ENCODE measurements at places on chromosomes 2 and 18.
A peak's percentile ranks its signal among the peaks of the same experiment; 100 is the strongest.

DNA sequence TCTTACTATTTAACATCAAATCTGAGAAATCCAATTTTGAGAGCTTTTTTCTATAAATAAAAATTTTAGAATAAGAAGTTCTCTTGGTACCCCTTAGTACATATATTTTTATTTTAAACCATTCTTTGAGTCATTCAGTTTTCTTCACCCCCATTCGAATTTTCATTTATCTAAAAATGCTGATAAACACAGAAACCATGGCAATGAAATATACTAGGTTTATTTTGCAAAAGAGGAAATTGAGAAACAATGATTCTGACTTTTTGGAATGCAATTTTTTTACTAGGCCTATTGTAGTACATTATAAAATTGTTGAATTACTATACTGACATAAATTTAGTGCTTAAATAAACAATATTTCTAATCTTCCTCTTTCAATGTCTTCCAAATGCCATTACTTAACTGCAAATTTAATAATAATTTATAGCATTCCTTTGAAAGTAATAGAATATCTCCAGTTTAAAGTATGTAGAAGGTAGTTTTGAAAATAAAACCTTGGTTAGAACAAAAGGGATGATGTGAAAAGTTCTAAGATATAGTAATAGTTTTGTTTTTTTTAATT lies 46.3 kb downstream of the TANK start:
- DNase-seq, result no peak

GRCh38 chr2:29954316-29954715 lies 32.9 kb upstream of the ALK start:
- no peak for DNase-seq

DNA sequence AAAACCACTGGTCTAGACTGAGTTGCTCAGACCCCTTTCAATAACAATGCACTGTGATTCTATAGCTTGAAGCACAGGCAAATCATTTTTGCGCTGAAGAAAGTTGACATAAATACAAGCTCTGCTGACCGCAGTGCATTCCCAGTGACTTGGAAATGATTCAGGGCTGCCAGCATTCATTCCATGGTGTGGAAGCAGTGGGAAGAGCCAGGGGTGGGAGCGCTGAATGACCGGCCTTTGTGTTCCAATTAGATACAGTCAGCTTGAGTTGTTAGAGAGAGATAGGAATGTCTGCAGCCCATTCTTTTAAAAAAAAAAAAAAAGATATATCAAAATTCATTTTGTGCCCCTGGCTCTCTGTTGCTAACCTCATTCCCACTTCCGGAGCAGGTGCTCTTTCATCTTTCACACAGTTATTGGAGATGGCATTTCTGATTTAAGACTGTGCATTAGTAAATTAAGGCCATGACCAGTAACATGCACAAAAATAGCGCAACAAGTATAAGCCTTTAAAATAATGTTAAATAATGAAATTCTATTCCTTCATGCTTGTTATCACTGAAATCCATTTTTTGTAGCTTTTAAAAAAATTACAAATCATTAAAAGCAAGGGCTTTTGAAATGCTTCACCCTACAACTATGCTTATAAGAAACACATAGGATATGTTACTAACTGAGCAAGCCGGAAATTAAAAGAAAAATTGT lies 59.4 kb upstream of the CTLA4 start:
- DNase-seq, result no peak

GRCh38 chr18:70284976-70285620 lies 3.7 kb upstream of the SOCS6 start:
- no peak for DNase-seq

- no peak for DNase-seq
These were observed 129.7 kb downstream of the MAP3K20 start for GRCh38 chr2:173205375-173205774.

GRCh38 chr2:11080253-11081115 lies 74.8 kb upstream of the SLC66A3 start:
- peak; percentile 96 for DNase-seq

DNA sequence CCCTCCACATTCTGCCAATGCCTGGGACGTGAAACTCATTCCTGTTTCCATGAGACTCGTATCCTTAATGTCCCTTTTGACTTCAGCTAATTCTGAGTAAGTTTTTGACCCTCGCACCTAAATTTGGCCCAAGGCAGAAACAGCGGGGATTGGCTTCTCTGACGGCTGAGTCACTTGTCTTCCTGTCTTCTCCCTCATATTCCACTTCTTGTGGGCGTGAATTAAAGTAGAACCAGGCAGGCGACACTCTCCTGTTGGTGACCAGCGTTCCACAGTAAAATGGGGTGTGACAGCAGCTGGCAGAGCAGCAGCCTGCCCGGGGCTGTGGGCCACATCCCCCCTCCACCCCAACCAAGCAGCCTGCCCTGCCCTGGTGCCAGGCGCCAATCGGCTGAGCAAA lies 15.5 kb downstream of the TTC32 start:
- DNase-seq, result no peak

GRCh38 chr2:191478799-191479679 lies 198.9 kb upstream of the NABP1 start:
- DNase-seq, result peak; percentile 89

DNA sequence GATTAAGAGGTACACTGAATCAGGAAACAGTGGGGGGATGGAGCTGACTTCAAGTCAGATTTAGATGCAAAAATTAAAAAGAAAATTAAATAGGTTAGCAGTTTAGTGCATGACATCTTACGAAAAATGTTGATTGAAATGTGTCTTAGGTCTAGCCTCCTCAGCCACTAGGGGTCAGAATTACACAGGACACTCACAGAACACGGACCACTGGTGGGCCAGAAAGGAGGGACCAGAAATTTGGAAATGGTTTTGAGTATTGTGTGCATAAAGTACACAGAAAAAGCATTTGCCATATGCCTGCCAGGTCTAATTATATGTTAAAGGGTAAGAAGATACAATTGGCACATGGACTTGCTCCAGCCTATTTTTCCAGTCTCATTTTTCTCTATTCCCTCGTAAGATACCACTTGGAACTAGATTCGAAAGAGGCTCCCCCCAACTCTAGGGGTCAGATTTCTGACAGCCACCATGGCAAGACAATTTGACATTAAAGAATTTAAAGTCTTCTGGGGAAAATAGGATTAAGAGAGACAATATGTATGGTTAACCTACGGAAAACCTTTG lies 550.2 kb upstream of the SETBP1 start:
- DNase-seq, result peak; percentile 12

- no peak for DNase-seq
These were observed 26.3 kb downstream of the IRS1 start for GRCh38 chr2:226773291-226773690.

DNA sequence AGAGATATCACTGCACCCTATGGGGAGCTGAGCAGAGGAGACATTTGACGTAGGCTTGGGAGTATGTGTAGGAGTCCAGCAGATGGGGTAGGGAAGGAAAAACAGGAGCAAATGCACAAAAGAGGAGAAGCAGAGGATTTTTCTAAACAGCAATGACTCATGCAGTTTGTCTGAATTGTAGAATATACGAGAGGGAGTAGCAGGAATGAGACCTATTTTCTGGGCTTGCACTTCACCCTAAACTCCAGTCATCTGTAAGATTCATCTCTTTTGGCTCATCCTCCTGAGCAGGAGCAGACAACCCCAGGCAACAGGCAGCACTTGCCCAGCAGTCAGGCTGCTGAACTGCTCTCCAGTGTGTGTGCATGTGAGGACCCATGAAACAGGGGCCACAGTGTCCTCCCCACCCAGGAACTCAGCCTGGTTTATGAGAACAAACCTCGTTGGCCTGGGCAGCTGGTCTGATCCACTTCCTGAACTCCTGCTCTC lies 100.2 kb upstream of the CDC42EP3 start:
- no peak for DNase-seq

GRCh38 chr2:129460299-129461198 lies 518.9 kb upstream of the RAB6C start:
- DNase-seq, result no peak

GRCh38 chr2:161373942-161374341 lies 42.2 kb upstream of the TBR1 start:
- no peak for DNase-seq

- no peak for DNase-seq
These were observed 10.3 kb downstream of the GALNT14 start for GRCh38 chr2:31127931-31128330.

- DNase-seq, result no peak
These were observed 611.0 kb downstream of the TSN start for GRCh38 chr2:122366427-122366826.

DNA sequence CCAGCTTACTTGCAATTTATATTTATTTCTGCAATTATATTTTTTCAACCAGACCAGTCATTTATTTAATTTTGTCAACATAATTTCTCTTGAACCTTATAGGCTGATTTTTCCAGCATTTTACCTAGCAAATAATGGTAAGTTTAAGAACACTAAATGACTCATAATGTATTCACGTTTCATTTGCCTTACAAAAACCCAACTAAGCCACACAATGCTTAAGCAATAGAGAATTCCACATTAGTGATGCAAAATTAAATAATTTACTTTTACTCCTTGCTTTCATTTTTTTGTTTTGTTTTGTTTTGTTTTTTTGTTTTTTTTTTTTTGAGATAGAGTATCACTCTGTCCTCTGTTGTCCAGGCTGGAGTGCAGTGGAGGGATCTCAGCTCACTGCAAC lies 110.4 kb upstream of the VRK2 start:
- no peak for DNase-seq

GRCh38 chr2:220856486-220856885 lies 715.6 kb downstream of the EPHA4 start:
- DNase-seq, result no peak

DNA sequence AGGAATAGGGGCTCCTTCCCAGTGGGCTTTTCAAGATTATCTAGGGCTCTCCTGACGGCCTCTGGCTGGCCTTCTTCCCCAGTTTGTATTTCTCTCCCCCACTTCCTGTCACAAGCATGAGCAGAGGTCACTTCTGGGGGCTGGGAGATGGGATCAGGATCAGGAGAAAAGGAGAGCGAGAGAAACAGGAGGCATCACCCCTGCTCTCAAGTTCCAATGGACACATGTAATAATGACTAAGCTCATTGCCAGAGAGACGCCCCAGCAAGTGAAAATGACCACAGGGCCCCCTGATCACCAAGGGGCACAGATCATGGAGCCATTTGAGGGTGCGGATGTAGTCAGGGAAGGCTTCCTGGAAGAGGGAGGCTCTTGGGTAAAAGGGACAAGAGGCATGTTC lies 92.1 kb downstream of the SMAD7 start:
- DNase-seq, result no peak
